ENCODE measurements at places on chromosomes 13 and 19.

- no peak for DNase-seq
Observed at GRCh38 chr19:28694812-28695211, 518.1 kb downstream of the UQCRFS1 start.

DNA sequence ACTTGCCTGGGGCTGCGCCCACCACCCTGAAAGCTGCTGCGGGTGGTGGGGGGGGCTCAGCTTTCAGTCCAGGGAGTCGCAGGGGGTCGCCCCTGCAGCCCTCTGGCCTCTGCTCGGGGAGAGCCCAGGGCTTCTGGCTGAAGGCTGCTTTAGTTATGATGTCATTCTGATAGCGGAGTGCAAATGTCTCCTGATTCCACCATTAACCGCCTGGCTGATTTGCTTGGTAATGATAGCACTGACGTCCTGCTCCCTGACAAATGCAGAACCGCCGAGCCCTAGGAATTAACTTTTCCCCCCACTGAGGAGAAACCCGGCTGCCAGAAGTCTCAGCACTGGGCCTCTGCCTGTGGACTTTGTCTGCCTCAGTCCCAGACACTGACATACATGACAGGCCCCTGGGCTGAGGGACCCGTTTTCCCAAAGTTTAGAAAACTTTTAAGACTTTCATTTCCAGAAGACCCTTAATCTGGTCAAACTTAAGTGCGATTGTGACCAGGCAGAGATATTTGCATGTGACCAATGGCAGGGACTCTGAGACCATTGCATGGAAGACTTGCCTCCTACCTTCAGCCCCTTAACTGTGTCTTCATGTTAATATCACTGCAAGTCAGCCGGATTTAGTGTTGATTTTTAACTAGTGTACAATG, 142.5 kb upstream of the ZNF536 start:
- no peak for DNase-seq

GRCh38 chr13:47875201-47875600, 125.9 kb downstream of the SUCLA2 start:
- DNase-seq = no peak

DNA sequence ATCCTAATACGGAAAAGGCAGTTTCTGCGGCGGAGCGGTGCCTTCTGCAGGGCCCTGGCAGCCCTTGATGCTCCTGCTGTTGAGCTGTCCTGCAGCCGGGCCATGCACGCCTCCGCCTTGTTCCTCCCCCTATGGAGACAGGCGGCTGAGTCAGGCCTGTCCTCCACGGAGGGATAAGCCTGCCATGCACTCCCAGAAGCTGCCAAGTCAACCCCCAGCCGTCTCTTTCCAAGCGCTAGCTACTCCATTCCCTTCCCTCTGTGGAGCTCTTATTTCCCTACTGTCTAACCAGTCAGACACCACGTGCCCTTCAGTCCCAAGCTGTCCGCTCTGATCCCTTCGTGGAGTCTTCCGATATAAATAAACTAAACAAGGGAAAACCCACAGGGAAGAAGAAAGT, 197.0 kb downstream of the COL4A1 start:
- no peak for DNase-seq

GRCh38 chr19:2740314-2740656, 468 bp upstream of the SLC39A3 start:
- DNase-seq = no peak

DNA sequence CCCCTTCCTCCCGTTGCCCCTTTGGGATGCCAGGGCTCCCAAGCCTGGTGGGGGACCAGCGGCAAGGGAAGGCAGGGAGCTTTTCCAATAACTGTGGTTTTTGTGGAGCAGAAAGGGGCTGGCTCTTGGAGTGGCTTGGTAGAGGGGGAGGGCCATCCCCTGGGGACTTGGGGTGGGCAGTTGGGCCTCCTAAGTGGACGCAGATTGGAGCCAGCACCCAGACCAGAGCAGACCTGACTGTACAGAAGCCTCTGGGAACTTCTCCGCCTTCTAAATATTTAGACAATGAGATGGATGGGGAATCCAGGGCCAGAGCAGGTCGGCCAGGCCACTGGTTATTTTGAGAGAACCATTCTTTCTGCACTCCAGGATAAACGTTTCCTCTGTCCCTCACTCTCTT, 4.2 kb downstream of the PTGIR start:
- no peak for DNase-seq

DNA sequence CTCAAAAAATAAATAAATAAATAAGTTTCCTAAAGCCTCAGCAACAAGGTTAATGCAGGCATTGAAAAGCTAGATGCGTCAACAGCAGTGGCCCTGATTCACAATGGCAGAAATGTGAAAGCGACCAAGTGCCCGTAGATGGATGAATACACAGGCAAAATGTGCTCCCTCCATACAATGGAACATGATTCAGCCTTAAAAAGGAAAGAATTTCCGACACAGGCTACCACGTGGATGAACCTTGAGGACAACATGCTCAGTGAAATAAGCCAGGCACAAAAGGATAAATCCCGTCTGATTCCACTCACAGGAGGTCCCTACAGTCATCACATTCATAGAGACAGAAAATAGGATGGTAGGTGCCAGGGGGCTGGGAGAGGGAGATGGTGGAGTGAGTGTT, 31.7 kb downstream of the INSR start:
- DNase-seq = no peak

DNA sequence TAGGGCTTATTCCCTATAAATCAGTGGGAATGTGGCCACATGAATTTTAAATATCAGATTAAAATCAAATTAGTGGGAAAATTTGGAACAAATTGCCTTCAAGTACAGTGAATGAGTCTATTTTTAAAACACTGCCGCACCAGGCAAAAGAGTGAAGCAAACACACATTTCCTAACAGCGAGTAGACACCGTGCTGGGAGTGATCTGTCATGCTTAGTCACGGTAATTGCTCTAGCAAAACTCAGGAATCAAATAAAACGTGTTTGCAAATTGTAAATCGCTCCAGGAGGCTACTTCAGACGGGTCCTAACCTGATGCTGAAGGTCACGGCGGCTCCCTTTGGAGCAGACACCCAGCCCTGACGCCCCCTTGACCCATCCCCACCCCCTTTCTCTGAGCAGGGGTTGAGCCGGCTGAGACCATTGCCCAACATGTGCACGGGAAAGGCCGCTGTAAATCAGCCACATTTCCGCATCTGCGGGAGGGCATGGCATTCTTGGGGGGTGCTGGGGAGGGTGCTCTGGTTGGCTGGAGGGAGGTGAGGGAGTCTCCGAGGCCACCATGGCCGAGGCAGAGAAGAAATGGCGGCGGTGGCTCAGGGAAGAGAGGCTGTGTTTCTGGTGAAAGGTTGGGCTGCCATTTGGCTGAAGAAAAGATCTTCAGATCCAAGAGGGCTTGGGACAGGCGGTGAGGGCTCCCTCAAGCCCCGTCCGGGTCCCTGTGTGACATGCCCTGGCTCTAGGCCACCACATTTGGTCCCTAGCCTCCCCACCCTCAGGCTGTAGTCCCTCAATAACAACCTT, 8.9 kb downstream of the CEBPA start:
- no peak for DNase-seq

GRCh38 chr19:19410553-19411550, 5.4 kb downstream of the GATAD2A start:
- no peak for DNase-seq

DNA sequence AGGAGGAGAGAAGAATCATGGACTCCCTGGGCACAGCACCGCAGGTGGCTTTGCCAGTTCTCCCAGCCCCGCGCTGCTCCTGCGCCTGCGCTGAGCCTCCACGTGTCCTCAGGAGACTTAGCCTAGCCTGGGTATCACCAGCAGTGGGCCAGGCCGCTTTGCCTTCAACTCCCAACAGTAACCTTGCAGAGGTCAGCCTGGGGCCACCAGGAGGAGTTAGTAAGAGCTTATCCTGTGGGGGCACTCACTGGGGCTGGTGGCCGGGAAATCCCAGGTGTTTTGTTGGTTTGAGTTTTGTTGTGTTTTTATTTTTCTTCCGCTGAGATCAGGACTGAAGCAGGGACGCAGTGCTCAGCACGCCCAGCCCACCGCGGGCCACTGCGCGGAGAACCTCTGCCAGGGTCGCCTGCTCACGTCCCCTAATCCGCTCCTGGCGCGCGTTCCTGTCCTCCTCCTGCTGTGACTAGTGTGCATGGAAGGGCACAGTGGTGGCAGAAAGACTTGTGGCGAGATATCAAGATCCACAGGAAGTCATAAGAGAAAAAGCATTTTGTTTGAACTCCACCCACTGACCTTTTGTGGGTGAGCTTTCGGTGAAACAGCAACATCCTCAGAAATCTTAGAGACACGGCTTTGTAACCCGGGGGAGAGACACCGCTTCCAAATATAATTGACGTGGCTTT, 207.4 kb upstream of the RFC3 start:
- DNase-seq = no peak

DNA sequence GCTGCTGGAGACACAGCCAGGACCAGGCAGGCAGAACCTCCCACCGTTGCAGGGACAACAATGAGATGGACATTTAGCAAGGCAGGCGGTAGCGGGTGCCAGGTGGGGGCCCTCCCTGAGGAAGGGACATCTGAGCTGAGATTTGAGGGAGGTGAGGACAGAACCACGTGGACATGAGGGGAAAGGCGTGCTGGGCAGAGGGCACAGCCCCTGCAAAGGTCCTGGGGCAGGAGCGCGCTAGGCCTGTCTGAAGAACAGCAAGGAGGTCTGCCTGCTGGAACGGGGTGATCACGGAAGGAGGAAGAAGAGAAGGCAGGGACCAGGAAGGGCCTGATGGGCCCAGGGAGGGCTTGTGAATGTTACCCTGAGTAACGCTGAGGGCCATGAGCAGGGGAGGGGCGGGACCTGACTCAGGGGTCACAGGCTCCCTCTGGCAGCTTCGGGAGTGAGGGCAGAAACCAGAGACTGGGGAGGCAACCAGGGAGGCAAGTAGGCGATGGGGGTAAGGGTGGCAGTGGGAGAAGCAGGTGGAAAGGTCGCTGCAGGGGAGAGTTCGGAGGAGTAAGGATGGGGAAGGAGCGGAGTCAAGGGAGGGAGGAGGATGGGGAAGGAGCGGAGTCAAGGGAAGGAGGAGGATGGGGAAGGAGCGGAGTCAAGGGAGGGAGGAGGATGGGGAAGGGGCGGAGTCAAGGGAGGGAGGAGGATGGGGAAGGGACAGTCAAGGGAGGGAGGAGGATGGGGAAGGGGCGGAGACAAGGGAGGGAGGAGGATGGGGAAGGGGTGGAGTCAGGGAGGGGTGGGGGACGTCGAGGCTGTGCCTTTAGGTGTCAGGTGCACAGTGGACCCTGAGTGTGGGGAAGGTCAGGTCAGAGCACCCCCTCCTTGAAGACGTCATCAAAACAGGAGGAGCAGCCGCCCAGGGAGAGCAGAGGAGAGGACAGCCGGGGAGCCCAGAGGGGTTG, 15.7 kb upstream of the B3GNT3 start:
- no peak for DNase-seq

GRCh38 chr13:63166345-63166744, 1750.7 kb upstream of the PCDH20 start:
- DNase-seq = no peak

- DNase-seq = no peak
Observed at GRCh38 chr13:24243302-24243701, 66.1 kb upstream of the C1QTNF9 start.

- DNase-seq = no peak
Observed at GRCh38 chr19:34320277-34320676, 44.7 kb upstream of the GPI start.

- no peak for DNase-seq
Observed at GRCh38 chr19:50750010-50750409, 20.3 kb upstream of the GPR32 start.

GRCh38 chr13:22793598-22794134, 387.1 kb upstream of the SGCG start:
- DNase-seq = no peak

- DNase-seq = no peak
Observed at GRCh38 chr19:5018224-5019015, 49.5 kb downstream of the KDM4B start.

DNA sequence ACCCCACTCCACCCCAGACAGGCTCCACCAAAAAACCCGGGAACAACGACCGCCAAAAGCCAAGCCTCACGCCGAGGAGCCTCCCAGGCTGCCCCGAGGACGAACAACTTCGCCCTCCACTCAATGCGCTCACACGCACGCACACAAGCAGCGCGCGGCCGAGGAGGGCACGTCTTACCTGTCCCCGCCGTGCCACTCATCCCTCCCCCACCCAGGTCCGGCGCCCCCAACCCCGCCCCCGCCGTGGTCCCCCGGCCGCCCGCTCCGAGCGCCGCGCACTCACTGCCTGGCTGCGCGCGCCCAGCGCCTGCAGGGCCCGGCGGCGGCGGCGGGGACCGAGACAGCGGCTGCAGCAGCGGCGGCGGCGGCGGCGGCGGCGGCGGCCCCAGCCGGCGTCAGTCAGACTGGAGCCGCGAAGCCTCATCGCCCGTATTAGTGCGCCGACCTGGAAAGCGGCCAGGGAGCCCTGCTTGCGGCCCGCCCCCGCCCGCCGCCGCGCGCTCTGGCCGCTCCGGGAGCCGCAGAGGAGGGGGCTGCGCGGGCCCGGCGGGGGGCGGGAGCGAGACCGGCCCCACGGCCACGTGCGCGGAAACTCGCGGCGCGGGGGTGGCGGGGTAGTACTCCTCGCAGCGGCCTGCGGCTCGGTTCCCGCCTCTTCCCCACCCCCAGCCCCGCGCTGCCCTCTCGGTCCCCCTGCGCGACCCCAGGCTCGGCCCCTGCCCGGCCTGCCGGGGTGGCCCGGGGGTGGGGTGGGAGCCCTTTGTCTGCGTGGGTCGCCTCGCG, at the start of gene SMAD9:
SMAD9 (minus strand) TSS at position 406 of the 783 bp plus-strand sequence. CDS start 40,549 bp downstream, outside the sequence.
- DNase-seq = no peak

DNA sequence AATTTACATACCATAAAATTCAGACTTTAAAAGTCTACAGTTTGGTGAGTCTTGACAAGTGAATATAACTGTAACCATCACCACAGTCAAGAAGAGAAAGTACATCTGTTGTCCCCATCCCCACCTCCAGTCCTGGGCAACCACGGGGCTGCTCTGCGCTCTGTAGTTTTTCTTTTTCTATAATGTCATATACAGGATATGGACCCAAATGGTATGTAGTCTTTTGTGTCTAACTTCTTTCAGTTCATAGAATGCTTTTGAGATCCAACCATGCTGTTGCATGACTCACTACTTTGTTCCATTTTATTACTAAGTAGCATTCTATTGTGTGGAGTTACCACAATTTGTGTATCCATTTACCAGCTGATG, 103.9 kb downstream of the DOCK9 start:
- no peak for DNase-seq

DNA sequence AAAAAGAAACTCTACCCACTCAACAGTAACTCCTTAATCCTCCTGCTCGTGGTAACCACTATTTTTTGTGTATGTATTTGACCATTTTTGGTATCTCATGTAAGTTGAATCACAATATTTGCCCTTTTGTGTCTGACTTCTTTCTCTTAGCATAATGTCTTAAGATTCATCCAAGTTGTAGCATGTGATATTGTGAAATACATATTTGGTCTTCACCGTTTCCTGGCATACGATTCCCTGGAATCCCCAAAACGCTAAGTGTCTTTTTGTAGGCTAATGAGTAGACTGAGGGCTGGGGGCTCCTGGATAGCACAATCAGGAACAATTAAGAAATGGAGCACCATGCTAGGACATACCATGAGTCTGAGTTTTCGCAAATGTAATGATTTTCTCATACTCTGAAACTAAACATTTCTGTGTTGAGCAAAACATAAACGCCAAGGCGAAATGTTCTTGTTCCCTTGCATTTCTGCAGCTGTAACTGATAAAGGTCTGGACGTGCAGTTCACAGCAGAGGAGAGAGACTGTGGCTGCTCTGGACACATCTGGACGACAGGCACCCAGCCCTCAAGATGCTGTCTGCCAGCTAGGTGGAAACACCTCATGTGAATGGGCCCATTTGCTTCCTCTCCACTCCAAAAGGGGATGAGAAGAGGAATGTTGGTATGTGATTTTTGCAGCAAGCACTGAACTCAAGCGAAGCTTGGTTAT, 38.4 kb downstream of the BRD4 start:
- no peak for DNase-seq

GRCh38 chr19:13092158-13092543, 10.5 kb downstream of the LYL1 start:
- DNase-seq = no peak
